ENCODE measurements at places on chromosomes 3 and 15. TPM values are rescaled to one million over a fixed set of nuclear protein-coding genes. Genes with fewer than 3 reads are reported as not detected.

NMB gene
- 11.8 TPM for total RNA-seq

DUT gene
- 85.6 TPM for total RNA-seq

GRCh38 chr15:84826369-84826823, 9.2 kb downstream of the ALPK3 start:
- no peaks in the 10 kb centered on the region for H3K36me3 ChIP-seq
- no peak overlapping the region for H3K27ac ChIP-seq
- no peaks in the 10 kb centered on the region for H3K27me3 ChIP-seq
- no peak overlapping the region for H3K4me3 ChIP-seq
- DNase-seq = peak; percentile 39
- peaks cover 29% of the 10 kb centered on the region for H3K4me1 ChIP-seq

GRCh38 chr3:5140230-5140621, 18.1 kb downstream of the ARL8B start:
- no peaks in the 10 kb centered on the region for H3K36me3 ChIP-seq
- no peak overlapping the region for H3K4me3 ChIP-seq
- H3K27ac ChIP-seq = no peak overlapping the region
- no peaks in the 10 kb centered on the region for H3K27me3 ChIP-seq

GRCh38 chr15:81274931-81275707, 48.8 kb downstream of the STARD5 start:
- no peaks in the 10 kb centered on the region for H3K27me3 ChIP-seq
- H3K27ac ChIP-seq = no peak overlapping the region
- H3K4me1 ChIP-seq = no peaks in the 10 kb centered on the region
- DNase-seq = peak; percentile 77
- no peak overlapping the region for H3K4me3 ChIP-seq
- no peaks in the 10 kb centered on the region for H3K36me3 ChIP-seq

- DNase-seq = no peak
- no peaks in the 10 kb centered on the region for H3K4me1 ChIP-seq
- H3K27ac ChIP-seq = no peak overlapping the region
- no peaks in the 10 kb centered on the region for H3K36me3 ChIP-seq
- no peak overlapping the region for H3K4me3 ChIP-seq
Observed at GRCh38 chr3:71680603-71681002, 44.6 kb downstream of the EIF4E3 start.

DNA sequence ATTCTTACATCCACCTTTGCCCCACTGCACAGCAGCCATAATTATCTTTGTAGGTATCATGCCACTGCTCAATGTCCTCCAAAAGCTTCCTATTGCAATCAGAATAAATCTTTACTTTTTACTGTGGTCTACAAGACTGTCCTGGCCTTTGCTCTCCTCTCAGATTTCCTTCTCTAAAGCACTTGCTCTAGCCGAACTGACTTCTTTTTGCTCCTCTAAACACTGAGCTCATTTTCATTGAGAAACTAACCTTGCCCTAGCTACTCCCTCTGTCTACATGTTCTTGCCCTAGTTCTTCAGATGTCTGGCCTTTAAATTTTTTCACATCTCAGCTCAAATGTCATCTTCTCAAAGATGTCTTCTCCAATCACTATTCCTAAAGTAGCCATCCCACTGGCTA, 342.8 kb downstream of the TBC1D5 start:
- DNase-seq = no peak
- no peak overlapping the region for H3K27ac ChIP-seq
- H3K36me3 ChIP-seq = no peaks in the 10 kb centered on the region
- no peak overlapping the region for H3K4me3 ChIP-seq
- no peaks in the 10 kb centered on the region for H3K27me3 ChIP-seq

GRCh38 chr3:191449256-191449655, 11.7 kb upstream of the PYDC2 start:
- H3K4me1 ChIP-seq = no peaks in the 10 kb centered on the region
- H3K27me3 ChIP-seq = no peaks in the 10 kb centered on the region
- no peak overlapping the region for H3K4me3 ChIP-seq
- no peak overlapping the region for H3K27ac ChIP-seq

DNA sequence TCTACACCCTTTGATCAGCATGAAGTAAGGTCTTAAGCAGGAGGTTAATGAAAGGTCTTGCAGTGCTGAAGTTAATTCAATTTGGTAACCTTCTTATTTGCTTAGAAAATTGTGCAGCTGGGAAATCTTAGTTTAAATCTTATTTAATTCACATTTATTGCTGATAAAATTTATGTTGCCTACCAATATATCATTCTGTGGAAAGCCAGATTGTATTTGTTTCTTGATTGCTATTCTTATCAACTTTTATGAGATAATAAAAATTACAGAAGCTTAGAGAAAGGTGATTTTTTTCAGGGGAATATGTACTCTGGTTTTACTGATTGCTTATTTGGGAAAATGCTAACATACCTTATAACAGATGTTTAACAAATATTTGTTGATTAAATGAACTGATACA, 64.0 kb upstream of the PAQR5 start:
- H3K27me3 ChIP-seq = no peaks in the 10 kb centered on the region
- H3K4me3 ChIP-seq = no peak overlapping the region
- H3K4me1 ChIP-seq = no peaks in the 10 kb centered on the region
- H3K27ac ChIP-seq = no peak overlapping the region
- no peaks in the 10 kb centered on the region for H3K36me3 ChIP-seq

- no peak for DNase-seq
- H3K4me1 ChIP-seq = no peaks in the 10 kb centered on the region
- no peaks in the 10 kb centered on the region for H3K27me3 ChIP-seq
- no peak overlapping the region for H3K27ac ChIP-seq
Observed at GRCh38 chr3:83426300-83426699, 1532.5 kb upstream of the CADM2 start.

GRCh38 chr3:36434687-36435426, 54.6 kb downstream of the STAC start:
- no peaks in the 10 kb centered on the region for H3K4me1 ChIP-seq
- no peak overlapping the region for H3K4me3 ChIP-seq
- H3K27ac ChIP-seq = no peak overlapping the region
- DNase-seq = no peak
- H3K36me3 ChIP-seq = no peaks in the 10 kb centered on the region
- H3K27me3 ChIP-seq = no peaks in the 10 kb centered on the region

GRCh38 chr3:130539005-130539404, 22.0 kb downstream of the COL6A6 start:
- no peaks in the 10 kb centered on the region for H3K4me1 ChIP-seq
- H3K27ac ChIP-seq = no peak overlapping the region
- no peaks in the 10 kb centered on the region for H3K36me3 ChIP-seq
- H3K27me3 ChIP-seq = no peaks in the 10 kb centered on the region

DNA sequence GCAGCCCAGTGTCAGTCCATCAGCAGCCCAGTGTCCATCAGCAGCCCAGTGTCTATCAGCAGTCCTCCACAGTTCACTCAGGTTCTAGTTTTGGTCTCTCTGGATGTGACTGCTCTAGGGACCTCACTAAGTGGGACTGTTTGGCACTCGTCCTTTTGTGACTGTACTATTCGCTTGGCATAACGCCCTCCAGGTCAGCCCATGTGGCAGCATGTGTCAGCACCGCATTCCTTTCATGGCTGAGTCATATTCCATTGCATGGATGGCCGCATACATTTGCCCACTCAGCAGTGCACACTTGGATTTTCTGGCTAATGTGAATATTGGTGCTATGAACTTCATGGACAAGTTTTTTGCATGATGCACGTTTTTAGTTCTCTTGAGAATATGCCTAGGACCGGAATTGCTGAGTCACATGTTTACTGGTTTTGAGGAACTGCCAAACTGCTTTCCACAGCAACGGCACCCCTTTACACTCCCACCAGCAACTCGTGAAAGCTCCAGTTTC, 16.4 kb downstream of the CHST13 start:
- peaks cover 5% of the 10 kb centered on the region for H3K27me3 ChIP-seq
- H3K4me3 ChIP-seq = no peak overlapping the region
- H3K27ac ChIP-seq = no peak overlapping the region
- H3K4me1 ChIP-seq = no peaks in the 10 kb centered on the region
- H3K36me3 ChIP-seq = no peaks in the 10 kb centered on the region
- no peak for DNase-seq

DNA sequence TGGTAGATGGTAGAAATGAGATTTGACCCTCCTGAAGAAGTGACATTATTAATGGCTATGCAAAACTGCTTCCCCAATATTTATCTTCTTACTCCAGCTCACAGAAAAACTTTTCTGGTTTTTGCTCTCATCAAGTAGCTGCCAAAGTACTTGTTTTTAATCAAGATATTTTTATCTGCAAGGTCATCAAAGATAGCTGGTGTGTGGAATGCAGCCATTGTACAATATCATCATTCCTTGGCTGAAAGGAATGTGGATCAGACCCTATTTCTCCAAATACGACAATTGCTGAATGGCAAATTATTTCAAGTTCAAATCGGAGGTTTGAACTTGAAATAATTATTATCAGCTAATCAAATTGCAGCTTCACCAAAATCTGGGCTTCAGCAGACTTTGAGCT, 126.9 kb upstream of the SLC7A14 start:
- H3K4me3 ChIP-seq = no peak overlapping the region
- H3K36me3 ChIP-seq = no peaks in the 10 kb centered on the region
- no peak for DNase-seq

DNA sequence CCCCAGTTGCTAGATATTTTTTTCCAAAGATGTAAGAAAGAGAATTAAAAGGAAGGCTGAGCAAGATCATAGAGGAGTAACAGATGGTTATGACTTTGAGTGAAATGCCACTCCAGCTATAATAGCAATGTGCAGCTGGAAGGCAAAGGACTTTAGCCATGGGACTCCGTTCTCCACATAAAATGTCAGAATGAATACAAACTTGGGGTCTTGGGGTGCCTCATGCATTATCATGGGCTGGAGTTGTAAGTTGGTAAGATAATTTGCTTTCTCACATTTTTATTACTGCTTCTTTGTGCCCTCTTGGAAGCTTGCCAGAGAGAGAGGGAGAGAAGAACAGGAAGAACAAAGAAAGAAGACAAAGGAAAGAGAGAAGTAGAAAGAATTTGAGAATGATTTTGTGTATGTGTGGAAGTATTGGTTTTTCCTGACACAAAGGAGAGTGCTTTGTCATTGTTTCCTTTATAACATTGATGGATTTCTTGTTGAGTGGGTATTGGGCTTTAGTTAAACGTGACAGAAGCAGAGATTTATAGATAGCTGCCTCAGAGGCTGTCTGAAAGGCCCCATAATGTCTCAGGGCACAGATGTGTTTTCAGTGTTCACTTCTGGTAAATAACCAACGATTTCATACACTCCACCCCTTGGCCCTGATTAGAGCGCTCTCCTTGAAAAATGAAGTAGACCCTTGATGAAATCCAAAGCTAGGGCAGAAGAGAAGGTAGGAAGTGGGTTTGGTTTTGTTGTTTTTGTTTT, 715.3 kb downstream of the NR2F2 start:
- H3K27ac ChIP-seq = no peak overlapping the region
- no peaks in the 10 kb centered on the region for H3K27me3 ChIP-seq
- H3K4me3 ChIP-seq = no peak overlapping the region

DNA sequence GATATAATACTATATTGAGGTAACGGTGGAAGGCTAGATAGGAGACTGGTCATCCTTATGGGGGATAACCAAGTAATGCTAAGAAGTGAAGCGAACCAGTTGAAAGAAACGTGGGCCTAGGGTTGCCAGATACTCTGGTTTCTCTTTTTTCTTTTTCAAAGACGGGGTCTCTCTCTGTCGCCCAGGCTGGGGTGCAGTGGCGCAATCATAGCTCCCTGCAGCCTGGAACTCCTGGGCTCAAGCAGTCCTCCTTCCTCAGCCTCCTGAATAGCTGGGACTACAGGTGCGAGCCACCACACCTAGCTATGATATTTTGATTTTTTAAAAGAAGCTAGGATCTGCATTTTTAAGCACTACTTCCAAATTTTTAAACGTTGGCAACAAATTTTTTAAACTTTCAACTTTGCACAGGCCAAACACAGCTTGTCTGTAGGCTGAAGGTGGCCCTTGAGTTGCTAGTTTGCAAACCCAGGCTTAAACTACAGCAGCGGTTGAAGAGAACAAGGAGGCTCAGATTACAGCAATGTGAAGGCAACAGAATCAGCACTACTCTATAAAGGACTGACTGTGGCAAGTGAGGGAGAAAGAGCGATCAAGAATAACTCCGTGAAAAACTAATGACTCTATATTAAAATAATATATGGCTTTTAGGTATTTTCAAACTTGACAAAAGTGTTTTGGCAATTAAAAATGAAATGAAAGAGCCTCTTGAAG, 1.2 kb upstream of the RUBCN start:
- no peaks in the 10 kb centered on the region for H3K4me1 ChIP-seq
- no peaks in the 10 kb centered on the region for H3K36me3 ChIP-seq

GRCh38 chr15:82944056-82944455, 8.5 kb downstream of the HOMER2 start:
- no peak for DNase-seq
- no peaks in the 10 kb centered on the region for H3K4me1 ChIP-seq
- H3K27ac ChIP-seq = no peak overlapping the region
- H3K4me3 ChIP-seq = no peak overlapping the region
- H3K36me3 ChIP-seq = no peaks in the 10 kb centered on the region

DNA sequence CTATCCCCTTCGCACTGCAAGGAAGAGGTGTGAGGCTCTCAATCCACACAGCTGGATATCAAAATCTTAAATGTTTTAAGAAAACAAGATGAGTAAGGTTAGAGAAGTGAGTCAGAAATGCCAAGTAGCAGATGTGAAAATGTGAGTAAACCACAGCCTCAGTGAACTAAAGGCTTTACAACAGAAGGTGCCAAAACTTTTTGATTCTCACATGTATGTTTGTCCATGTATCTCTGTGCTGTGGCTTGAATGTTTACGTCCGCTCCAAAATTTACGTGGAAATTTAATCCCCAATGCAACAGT, 126.8 kb upstream of the PFN2 start:
- H3K4me3 ChIP-seq = no peak overlapping the region
- no peak overlapping the region for H3K27ac ChIP-seq
- no peaks in the 10 kb centered on the region for H3K27me3 ChIP-seq
- DNase-seq = no peak
- no peaks in the 10 kb centered on the region for H3K4me1 ChIP-seq

DNA sequence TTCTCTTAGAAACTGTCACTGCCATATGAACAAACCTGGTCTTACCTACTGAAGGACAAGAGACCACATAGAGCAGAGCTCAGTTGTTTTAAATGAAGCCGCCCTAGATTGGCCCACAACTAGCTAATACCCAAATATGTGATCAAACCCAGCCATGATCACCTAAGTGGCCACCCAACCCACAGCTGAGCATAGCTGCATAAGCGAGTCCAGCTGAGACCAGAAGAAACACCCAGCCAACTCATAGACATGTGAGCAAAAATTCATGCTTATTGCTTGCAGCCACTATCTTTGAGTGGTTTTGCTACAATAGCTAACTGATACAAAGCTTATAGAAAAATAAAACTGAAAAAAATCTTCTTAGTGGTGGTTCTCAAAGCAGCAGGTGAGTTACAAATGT, 124.3 kb upstream of the CPNE4 start:
- no peaks in the 10 kb centered on the region for H3K4me1 ChIP-seq
- H3K27me3 ChIP-seq = no peaks in the 10 kb centered on the region
- no peaks in the 10 kb centered on the region for H3K36me3 ChIP-seq
- H3K4me3 ChIP-seq = no peak overlapping the region
- H3K27ac ChIP-seq = no peak overlapping the region

GRCh38 chr3:108448593-108448992, 61.8 kb downstream of the MYH15 start:
- H3K36me3 ChIP-seq = no peaks in the 10 kb centered on the region
- H3K27ac ChIP-seq = no peak overlapping the region
- no peaks in the 10 kb centered on the region for H3K4me1 ChIP-seq

GRCh38 chr3:168865022-168865551, 769.4 kb upstream of the GOLIM4 start:
- peak overlapping the region; percentile 62 for H3K27ac ChIP-seq
- H3K4me3 ChIP-seq = no peak overlapping the region
- H3K4me1 ChIP-seq = peaks cover 9% of the 10 kb centered on the region
- DNase-seq = no peak
- no peaks in the 10 kb centered on the region for H3K27me3 ChIP-seq
- no peaks in the 10 kb centered on the region for H3K36me3 ChIP-seq

- H3K27ac ChIP-seq = no peak overlapping the region
- DNase-seq = no peak
- H3K27me3 ChIP-seq = no peaks in the 10 kb centered on the region
- H3K36me3 ChIP-seq = no peaks in the 10 kb centered on the region
Observed at GRCh38 chr3:55682461-55682860, 195.4 kb upstream of the WNT5A start.

Measured in kidney (tissue), 22 donors.